ENCODE measurements at places on chromosomes 6 and 20. TPM values are rescaled to one million over a fixed set of nuclear protein-coding genes. Genes with fewer than 3 reads are reported as not detected.

The TSHZ2 gene
- 23.4 TPM for total RNA-seq

The TSBP1 gene
- not detected for total RNA-seq

The HAO1 gene
- total RNA-seq: not detected

The PSORS1C2 gene
- not detected for total RNA-seq

The PSMB8 gene
- 24.5 TPM for total RNA-seq

DNA sequence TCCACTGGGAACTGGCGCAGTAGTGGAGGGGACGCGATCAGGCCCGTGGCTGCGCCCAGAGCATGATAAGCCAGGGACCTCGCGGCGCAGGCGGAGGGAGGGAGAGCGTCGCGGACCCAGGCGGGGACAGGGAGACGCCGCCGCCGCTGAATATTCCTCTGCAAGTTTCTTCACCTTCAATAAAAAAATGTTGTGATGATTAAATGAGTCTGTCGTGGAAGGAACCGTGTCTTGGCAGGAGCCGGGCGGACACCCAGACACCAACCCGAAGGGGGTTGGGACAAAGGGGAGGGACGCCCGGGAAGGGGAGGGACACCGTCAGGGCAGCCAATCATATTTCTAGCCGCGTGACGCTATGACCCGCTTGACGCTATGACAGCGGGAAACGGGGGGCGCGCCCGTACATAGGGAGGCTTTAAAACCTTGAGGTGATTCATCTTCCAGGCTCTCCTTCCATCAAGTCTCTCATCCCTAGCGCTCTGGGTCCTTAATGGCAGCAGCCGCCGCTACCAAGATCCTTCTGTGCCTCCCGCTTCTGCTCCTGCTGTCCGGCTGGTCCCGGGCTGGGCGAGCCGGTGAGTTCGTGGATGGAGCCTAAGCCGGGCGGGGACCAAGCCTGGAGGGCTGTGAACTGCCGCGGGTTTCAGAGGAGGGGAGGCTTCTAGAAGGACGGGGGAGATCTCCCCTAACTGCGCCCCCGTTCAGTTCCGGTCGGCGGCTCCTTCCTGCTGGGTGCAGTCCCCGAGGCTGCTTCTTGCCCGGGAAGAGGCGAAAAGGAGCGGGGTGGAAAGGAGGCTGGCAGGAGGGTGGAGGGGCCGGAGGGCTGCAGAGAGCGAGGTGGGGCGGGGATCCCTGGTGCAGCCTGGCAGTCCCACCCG is at the start of gene ULBP2:
TSS of gene ULBP2 (plus strand) at position 432 of the 878 bp plus-strand sequence. CDS start at position 491, 59 bp downstream.
- DNase-seq: peak; percentile 58

DNA sequence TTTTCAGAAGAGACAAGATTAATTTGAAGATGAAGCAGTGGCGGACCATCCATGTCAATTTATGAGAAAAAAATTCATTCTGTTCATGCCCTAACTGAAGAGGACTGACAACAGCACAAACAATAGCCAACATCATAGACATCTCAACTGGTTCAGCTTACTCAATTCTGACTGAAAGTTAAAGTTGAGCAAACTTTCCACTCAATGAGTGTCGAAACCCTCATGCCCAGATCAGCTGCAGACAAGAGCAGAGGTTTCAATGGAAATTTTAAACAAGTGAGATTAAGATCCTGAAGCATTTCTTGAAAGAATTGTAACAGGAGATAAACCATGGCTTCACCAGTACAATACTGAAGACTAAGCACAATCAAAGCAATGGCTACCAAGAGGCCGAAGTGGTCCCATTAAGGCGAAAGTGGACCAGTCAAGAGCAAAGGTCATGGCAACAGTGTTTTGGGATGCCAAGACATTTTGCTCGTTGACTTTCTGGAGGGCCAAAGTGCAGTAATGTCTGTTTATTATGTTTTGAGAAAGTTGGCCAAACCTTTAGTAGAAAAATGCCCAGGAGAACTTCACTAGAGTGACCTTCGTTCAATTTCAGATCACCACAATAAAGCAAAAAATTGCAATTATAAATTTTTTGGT is 6.1 kb upstream of the SFT2D1 start:
- DNase-seq: no peak

DNA sequence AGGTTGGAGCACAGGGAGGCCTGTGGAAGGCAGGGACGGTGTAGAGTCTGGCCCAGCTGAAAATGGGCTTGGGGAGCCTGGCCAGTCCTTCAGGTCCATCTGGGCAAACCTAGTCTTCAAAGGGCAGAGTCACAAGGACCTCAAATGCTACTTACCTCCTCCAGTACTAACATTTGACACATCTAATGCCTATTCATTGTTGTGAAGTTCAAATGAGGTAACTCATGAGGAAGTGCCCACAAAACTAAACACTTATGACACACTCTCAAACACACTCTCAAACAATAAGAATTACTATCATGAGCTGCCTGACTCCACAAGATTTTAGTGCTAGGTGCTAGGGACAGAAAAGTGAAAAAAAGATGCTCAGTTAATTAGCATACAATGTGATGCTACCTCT is 27.1 kb downstream of the DAAM2 start:
- DNase-seq: no peak

GRCh38 chr6:33967265-33967767 is 163.5 kb upstream of the MLN start:
- DNase-seq: no peak

DNA sequence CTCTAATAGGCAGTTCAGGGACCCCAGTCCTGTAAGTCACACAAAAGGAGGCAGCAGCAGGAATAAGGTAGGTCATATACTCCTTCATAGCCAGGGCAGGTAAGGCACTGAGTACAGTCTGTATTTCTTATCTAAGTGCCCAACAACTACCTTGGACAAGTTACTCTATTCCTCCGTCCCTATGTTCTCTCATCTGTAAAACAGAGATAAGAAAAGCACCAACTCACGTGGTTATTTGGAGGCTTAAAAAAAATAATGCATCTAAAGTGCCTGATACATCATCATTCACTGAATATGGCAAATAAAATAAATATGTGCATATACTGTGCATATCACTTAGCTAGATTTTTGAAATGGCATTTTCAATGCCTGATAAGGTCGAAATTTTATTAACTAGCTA is 298.1 kb upstream of the CDYL start:
- DNase-seq: no peak

DNA sequence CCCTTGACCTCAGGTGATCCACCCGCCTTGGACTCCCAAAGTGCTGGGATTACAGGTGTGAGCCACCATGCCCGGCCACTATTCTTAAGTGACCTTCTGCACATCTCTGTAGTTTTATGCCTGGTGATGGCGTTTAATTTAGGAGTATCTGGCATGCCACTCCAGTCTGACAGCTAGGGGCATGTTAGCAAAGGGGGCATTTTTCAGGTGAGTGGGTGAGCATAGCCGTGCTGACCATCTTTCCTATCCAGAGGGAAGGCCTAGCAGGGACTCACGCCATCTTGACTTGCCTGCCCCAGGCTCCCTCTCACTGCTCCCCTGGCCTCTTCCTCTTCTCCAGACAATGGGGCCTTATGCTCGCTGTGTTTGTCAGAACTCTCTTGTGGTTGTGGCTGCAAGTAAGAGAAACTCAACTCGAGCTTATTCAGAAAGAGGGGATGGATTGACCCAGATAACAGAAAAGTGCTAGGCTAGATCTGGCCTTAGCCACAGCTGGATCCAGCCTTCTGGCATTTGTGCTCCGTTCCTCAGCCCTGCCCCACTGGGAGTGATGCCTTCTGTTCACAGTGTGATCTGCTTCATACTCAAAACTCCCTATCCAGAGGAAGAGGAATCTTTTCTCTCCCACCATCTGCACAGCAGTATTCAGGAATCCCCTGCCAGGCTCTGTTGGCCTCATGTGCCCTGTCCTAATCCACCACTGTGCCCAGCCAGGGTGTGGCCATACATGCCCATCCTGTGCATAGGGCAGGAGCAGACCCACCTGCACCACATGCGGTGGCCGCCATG is 174.5 kb upstream of the AKAP12 start:
- DNase-seq: no peak

DNA sequence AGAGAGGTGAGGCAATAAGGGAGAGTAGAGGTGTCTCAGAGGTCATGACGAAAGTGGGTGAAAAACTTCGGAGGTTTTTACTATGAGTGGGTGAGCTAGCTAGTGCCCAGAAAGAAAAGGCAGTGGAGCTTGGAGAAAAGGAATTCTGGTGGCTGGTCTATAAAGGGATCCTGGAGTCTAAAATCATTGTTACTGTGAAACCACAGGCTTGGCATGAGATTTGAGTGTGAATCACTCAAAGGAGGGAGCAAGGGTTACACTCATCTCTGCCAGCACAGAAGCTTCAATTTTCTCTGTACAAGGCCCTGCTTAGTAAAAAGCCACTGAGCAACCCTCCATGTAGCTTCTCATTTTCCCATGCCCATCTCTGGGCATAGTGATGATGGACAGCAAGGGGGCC is 47.5 kb downstream of the CD83 start:
- no peak for DNase-seq

DNA sequence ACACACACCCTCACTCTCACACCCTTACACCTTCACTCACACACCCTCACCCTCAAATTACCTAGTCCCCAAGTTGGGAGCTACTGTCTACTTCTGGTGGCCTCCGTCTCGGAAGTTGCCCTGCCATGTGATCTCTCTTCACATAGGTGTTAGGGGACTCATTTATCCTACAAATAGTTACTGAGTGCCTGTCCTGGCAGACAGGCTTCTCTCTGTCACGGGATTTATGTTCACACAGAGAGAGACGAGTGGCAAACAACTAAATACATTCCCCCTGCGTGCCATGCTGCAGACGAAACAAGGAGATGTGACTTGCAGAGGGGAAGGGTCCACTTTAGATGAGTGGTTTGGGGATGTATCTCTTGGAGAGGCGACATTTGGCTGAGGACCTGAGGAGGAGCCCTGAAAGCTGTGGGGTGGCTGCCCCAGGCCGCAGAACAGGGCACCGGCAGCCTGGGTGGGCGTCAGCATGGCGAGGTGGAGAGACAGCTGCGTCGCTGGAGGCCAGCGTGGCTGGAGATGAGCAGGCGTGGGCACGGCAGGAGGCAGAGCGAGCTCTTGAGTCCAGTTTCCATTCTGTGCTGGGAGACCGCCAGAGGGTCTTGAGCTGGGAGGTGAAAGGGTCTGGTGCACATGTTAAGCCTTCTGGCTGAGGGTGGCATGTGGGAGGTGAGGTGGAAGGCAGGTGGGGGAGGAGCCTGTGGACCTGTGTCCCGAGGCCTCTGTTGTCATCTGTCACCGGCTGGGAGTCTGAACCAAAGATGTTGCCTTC is 17.2 kb downstream of the DYNLT1 start:
- no peak for DNase-seq

DNA sequence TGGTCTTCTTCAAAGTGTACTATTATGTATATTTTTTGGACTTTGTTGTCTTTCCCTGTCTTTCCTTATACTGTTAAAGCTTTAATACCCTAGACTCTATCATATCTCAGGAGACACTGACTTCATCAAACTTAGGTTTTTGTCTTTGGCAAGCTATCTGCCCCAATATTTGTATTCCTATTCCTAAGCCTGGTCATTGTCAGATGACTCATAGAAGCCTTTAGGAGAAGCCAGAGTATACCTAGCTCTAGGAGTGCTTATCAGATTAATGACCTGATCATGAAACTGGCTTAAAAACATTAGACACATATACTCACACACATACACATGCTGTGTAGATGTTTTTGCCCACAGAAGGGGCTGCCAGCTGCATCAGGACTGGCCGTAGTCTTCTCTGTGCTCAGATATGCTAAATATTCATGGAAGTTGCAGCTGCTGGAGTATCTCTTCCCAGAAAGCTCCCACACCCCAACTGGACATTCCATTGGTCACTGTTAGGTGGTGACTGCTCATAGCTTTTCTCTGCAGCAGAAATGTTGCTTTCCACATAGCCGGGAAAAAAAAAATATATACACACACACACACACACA is 102.0 kb downstream of the ANKS1A start:
- DNase-seq: no peak

GRCh38 chr6:104413767-104414166 is 446.0 kb downstream of the HACE1 start:
- no peak for DNase-seq

DNA sequence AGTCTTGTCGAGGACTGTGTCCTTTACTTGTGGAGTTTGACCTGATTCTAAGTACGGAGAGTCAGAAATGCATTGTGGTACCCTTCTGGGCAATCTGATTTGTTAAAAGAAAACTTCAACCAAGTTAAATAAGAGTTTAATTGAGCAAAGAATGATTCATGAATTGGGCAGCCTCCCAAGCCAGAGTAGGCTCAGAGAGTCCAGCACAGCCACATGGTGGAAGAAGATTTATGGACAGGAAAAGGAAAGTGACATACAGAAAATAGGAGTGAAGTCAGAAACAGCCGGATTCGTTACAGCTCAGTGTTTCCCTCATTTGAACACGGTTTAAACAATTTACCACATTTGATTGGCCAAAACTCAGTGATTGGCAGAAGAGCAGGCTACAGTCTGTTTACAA is 329.2 kb downstream of the DHX35 start:
- DNase-seq: no peak

DNA sequence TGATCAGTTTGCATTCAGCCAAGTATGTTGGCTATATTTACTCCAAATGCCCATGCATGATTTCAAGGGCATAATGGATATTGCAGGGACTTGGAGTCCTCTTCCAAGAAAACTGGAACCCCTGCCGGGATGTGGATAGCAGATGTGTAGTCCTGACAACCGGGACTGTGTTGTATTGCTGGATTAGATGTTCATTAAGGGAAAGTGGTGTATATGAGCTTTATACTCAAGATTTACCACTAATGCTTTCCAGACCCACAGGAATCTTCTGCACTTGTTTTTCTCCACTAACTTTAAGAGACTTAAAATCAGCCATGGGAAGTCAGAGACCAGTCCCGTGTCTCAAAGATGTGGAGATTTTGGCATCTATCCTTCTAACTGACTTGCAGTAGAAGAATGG is 770.9 kb downstream of the HDGFL1 start:
- DNase-seq: no peak

DNA sequence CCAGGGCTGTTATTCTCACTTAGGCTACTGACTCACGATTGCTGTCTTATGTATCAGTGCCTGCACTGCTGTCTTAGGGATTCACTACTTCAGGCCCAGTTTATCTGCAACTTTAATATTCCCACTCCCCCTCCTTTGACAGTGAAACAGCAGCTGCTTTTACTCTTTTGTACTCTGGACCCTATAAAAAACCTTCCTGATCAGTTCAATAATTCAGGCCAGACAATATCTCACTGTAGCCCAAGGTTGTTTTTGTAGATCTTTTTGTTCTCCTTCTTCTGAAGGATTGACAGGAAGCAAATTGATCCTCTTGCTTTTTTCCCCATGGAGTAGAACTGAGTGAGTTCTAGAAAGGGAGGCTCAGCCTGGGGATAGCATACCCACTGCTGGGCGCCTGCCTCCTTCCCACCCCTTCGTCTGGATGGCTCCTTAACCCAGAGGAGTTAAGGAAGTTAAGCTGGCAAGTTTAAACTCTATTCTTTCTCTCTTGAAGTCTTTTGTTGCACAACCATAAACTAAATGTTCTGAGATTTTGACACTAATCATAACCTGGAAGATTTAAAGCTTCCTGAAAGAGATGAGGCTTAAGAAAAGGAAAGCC is 22.0 kb upstream of the EYS start:
- no peak for DNase-seq

GRCh38 chr6:129890164-129890563 is 29.0 kb upstream of the TMEM244 start:
- no peak for DNase-seq

DNA sequence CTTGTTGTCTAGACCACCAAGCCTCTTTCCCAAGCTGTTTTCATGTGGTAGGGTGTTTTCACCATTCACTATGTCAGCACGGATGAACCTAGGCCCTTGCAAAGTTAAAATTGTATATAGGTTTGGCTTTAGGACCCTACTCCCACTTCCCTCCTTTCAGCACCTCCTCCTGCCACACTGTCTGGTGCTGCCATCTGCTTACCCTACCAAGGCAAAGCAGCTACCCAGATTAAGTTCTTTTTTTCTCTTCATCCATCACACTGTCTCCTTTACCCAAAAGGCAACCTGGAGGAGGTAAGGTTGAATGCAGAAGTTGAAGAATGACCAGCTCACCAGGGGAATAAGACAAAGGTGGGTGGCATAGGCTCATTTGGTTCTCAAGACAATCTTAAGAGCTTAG is 184.0 kb downstream of the CDC5L start:
- no peak for DNase-seq

Measured in tibial nerve (tissue), 4 donors.